ENCODE measurements at places on chromosomes 7 and 10. TPM values are rescaled to one million over a fixed set of nuclear protein-coding genes. Genes with fewer than 3 reads are reported as not detected.

PHTF2 gene
- 25.9 TPM for total RNA-seq

- DNase-seq, result peak; percentile 72
These were observed 103.3 kb downstream of the GRB10 start for GRCh38 chr7:50679218-50680007.

GRCh38 chr10:104806801-104807200 is 165.7 kb downstream of the SORCS3 start:
- no peak for DNase-seq

DNA sequence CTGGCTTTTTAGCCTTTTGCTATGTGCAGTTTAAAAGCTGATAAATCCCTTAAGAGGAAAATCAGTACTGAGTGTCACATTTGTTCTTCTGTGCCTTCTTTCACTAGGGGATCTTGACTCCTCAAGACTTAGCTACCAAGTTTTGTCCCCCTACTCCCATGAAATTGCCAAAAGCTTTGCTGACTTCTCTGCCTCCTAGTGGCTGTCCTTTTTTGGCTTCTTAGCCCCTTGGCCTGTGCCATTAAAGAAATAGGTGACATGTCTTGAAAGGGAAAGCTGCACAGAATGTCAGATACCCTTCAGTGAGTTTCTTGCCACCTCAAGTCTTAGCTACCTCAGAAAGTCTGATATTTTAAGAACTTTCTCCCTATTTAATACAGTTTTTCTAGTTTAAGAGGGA is 10.5 kb downstream of the MKLN1 start:
- no peak for DNase-seq

DNA sequence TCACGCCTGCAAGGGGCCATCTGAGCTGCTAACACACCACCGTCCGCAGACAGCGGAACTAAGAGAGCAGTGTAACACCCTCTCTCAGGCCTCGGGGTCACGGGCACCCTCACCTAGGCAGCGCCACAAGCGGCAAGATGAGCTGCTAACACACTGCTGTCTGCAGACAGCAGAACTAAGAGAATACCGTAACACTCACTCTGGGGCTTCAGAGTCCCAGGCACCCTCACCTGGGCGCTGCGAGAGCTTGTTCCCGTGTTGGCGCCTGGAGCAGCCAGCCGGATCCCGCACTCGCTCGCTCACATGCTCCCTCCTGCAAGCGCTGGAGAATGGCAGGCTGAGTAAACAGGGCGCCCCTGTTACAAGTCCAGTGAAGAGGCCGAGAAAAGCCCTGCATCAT is 160.2 kb downstream of the SRPK2 start:
- no peak for DNase-seq

DNA sequence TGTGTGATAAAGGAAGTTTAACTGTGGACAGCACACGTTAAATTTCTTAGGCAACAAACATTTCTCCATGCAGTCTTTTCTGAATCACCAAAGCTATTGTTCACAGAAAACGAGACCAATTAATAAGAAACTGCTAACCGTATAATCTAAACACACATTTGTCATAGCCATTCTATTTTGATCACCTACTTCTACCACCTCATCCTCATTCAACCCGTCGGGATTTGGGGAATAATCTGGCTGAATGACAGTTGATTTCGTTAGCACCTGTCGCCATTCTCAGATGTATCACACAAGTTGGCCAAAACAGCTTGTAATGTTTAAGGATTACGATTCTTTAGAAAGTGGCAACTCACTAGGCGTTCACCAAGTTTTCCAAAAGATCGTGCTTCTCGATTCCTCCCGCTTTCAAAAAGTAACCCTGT is 1.2 kb downstream of the EZH2 start:
- DNase-seq, result peak; percentile 6

Measured in fibroblast of lung (primary cell).